ENCODE measurements at places on chromosomes 12 and 14.

- no peak for DNase-seq
Observed at GRCh38 chr12:28974166-28974565, 174.9 kb upstream of the FAR2 start.

DNA sequence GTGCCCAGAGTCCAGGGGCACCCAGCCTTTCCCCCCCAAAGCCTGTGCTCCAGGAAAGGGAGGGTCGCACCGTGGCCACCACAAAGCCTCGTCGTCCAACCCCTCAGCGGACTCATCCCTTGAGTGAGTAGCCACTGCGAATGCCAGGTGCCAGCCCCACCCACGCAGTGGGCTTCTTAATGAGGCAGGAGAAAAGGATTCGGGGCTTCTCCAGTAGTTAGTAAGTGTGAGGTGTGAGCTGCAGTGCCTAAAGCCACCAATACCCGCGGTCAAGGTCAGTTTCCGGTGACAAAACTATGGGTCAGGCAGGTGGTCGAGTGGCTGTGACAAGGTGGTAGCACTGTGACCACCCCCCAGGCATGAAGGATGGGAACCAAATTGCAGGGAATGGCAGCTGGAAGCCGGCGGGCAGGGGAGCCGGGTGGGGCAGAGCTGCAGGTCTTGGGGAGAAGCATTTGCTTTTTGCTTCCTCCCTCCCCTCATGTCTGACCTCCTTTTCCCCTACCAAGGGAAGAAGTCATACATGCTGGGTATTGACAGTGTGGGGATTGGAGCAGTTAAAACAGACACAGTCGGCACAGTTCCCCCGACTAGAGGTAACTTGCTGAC, 8.0 kb downstream of the RAN start:
- DNase-seq = no peak

GRCh38 chr12:83767723-83768122, 1081.0 kb downstream of the TMTC2 start:
- no peak for DNase-seq

GRCh38 chr12:50799908-50800307, 36.0 kb downstream of the ATF1 start:
- DNase-seq = no peak

GRCh38 chr12:12126551-12126950, 55.8 kb downstream of the BCL2L14 start:
- peak; percentile 43 for DNase-seq
